Fibroblast of villous mesenchyme (primary cell): ENCODE measurements at places on chromosomes 7 and 10. TPM values are rescaled to one million over a fixed set of nuclear protein-coding genes. Genes with fewer than 3 reads are reported as not detected.

Gene MYO3A
- not detected in 2 replicates for total RNA-seq

- DNase-seq: no peak
Measured at GRCh38 chr10:124296813-124297788, 121.6 kb downstream of the OAT start.

DNA sequence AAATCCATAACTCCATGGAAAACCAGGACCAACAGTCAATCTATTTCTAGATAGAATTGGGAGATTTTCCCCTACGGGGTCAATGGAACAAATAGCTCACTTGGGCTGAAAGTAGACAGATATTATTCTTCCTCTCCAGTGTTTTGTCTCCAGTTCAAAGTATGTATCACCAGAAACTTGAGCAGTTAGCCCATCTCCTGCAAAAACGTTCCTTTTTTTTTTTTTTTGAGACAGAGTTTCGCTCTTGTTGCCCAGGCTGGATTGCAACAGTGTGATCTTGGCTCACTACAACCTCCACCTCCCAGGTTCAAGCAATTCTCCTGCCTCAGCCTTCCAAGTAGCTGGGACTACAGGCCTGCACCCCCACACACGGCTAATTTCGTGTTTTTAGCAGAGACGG is 390.0 kb upstream of the AUTS2 start:
- no peak for DNase-seq

GRCh38 chr7:100003711-100004661 is 11.4 kb upstream of the ZKSCAN1 start:
- DNase-seq: peak; percentile 71

- peak; percentile 88 for DNase-seq
Measured at GRCh38 chr10:11825796-11826414, 2.7 kb downstream of the PROSER2 start.
